Sciatic nerve (tissue), 2 donors: ENCODE measurements at places on chromosomes 3 and 15. TPM values are rescaled to one million over a fixed set of nuclear protein-coding genes. Genes with fewer than 3 reads are reported as not detected.

MAGI1 gene
- total RNA-seq, result 64.6 TPM

SCG3 gene
- 0.13 TPM for total RNA-seq

MOBP gene
- 3.8 TPM for total RNA-seq

SENP5 gene
- 50.3 TPM for total RNA-seq

SAMD7 gene
- not detected for total RNA-seq

MYD88 gene
- 25.0 TPM for total RNA-seq

SLC2A2 gene
- not detected for total RNA-seq

POC1A gene
- 2.1 TPM for total RNA-seq

OR5K2 gene
- total RNA-seq, result not detected

APBA2 gene
- 3.5 TPM for total RNA-seq

KLF15 gene
- 22.7 TPM for total RNA-seq

RAB5A gene
- total RNA-seq, result 66.9 TPM

ITIH1 gene
- not detected for total RNA-seq

FGF12 gene
- total RNA-seq, result 3.2 TPM

FAM81A gene
- total RNA-seq, result 18.2 TPM

CACNA1D gene
- total RNA-seq, result 13.0 TPM

NPAP1 gene
- total RNA-seq, result not detected

FAM107A gene
- total RNA-seq, result 38.3 TPM

POTEB2 gene
- total RNA-seq, result not detected

NEK10 gene
- total RNA-seq, result 1.9 TPM

LRRC31 gene
- not detected for total RNA-seq

BCHE gene
- 2.6 TPM for total RNA-seq

IRAK2 gene
- total RNA-seq, result 6.4 TPM

DISP2 gene
- 2.1 TPM for total RNA-seq

RHOV gene
- 0.22 TPM for total RNA-seq

AADAC gene
- not detected for total RNA-seq

MLF1 gene
- total RNA-seq, result 21.1 TPM

GAP43 gene
- 6.0 TPM for total RNA-seq

SYNM gene
- total RNA-seq, result 33.7 TPM

GOLGA6D gene
- 0.18 TPM for total RNA-seq

UCN2 gene
- not detected for total RNA-seq

EPHA3 gene
- 12.6 TPM for total RNA-seq

TLR9 gene
- total RNA-seq, result 1.1 TPM

TRIM42 gene
- not detected for total RNA-seq
